ENCODE measurements at places on chromosomes 4 and X. TPM values are rescaled to one million over a fixed set of nuclear protein-coding genes. Genes with fewer than 3 reads are reported as not detected.

DNA sequence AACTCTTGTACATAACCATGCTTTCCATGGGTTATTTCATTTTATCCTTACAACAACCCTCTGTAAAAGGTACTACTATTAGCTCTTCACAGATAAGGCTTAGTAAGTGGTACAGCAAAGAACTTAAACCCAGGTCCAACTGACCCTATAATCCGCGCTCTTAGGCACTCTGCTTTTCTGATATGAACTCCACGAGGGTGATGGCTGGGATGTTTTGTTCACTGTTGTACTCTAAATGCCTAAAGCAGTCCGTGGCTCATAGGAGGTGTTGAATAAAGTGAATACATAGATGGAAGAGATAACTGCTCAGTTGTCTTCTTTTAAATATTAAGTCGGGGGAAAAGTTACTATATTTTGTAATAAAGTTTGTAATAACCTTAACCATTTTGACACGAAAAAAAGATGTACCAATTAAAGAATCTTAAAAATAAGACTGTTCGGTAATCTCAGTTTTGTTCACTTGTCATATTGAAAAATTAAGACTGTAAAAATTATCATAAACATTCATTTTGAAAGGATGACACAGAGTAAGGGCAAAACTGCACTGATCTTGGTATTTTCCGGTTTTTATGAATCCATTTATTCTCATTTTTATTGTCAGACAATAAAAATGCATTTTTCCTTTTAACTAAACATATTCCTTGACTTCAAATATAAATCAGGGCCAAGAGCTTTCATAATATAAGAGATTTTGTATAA is 166.5 kb downstream of the FBXW7 start:
- H3K4me1 ChIP-seq, result peaks cover 5% of the 10 kb centered on the region
- no peak overlapping the region for H3K4me3 ChIP-seq
- no peak overlapping the region for H3K27ac ChIP-seq
- DNase-seq, result no peak
- H3K36me3 ChIP-seq, result no peaks in the 10 kb centered on the region

DNA sequence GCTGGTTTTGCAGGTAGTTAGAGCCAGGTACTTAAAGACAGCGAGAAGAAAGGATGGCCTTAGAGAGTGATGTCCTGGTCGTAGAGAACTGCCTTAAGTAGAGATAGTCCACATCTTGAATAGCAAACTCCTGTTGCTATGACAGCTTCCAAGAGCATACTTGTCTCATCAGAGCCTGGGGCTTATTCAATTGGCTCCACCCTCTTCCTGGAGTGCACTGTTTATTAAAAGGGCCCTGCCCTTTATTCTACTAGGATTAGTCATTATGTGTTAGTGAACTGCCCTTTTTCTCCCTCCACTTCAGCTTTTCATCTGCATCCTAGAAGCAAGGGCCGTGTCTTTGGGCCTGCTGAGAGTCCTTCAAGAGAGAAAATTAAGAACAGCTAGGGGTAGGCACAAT is 94.5 kb upstream of the EOLA2 start:
- H3K27me3 ChIP-seq, result no peaks in the 10 kb centered on the region
- no peak overlapping the region for H3K4me3 ChIP-seq
- no peaks in the 10 kb centered on the region for H3K4me1 ChIP-seq
- DNase-seq, result no peak

- H3K27ac ChIP-seq, result no peak overlapping the region
- H3K4me3 ChIP-seq, result no peak overlapping the region
- H3K27me3 ChIP-seq, result no peaks in the 10 kb centered on the region
- no peak for DNase-seq
Observed at GRCh38 chr4:109820563-109820962, 5.0 kb downstream of the GAR1 start.

Gene MAGEB17
- not detected for total RNA-seq

DNA sequence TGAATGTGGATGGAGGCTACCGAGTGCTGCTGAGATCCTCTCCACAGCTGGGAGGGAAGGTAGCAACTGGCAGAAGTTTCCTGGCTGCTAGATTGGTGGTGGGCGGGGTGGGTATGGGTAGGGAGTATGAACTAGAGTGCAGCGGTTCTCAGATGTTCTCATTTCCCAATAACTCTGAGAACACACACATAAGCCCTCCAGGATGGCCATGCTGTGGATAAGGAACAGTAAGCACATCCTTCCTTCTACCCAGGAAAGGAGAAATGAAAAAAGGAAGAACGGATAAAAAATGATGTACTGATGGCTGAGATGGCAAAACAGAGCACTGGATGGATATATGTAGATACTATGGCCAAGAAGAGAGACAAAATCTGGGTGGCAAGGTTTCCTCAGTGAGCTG is 116.0 kb downstream of the ZNF827 start:
- H3K27ac ChIP-seq, result no peak overlapping the region
- H3K27me3 ChIP-seq, result no peaks in the 10 kb centered on the region
- no peak overlapping the region for H3K4me3 ChIP-seq
- DNase-seq, result no peak
- no peaks in the 10 kb centered on the region for H3K4me1 ChIP-seq

DNA sequence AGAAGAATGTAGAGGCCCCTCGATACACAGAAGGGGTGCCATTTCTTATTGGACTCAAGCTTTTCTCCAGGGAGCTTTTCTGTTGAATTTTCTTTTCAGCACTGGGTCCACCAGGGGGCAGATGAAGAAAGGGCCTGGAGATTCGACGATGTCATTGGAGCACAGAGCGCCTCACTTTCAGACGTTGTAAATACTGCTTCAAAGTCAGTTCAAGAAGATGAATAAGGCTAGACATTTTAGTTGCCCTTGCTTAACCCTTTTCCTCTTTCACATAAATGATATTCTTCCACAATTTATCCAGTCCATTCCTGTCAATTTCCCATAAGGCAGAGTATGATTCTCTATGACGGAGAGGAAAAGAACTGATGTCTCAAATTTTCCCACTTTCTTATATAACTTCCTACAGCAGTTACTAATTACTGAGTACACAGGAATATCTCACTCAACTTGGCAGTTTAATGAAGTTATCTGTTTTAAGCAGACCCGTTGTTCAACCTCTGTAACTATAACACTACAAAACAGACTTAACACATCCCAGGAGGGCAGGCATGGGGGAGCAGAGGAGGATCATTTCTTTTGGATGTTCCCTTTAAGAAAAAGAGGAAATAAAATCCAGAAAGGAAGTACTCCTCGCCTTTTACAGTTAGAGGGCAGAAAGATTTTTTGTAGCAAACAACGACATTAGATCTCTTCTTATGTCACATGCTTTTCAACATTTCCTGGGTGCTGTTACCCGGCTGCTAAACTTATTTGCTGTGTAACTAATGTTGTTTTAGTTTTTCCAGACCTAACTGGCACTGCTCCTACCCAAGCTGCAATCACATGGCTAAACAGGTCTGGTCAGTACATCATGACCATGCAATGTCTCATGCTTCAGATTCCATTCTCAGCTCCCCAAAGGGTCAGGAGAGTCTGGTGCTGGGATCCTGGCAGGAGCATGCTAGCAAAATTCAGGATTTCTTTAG is 12.2 kb upstream of the CENPU start:
- H3K36me3 ChIP-seq, result no peaks in the 10 kb centered on the region
- H3K4me3 ChIP-seq, result no peak overlapping the region
- H3K27me3 ChIP-seq, result no peaks in the 10 kb centered on the region
- H3K4me1 ChIP-seq, result peaks cover 4% of the 10 kb centered on the region
- no peak overlapping the region for H3K27ac ChIP-seq

Gene EMCN
- total RNA-seq, result not detected

Gene VEGFD
- not detected for total RNA-seq

DNA sequence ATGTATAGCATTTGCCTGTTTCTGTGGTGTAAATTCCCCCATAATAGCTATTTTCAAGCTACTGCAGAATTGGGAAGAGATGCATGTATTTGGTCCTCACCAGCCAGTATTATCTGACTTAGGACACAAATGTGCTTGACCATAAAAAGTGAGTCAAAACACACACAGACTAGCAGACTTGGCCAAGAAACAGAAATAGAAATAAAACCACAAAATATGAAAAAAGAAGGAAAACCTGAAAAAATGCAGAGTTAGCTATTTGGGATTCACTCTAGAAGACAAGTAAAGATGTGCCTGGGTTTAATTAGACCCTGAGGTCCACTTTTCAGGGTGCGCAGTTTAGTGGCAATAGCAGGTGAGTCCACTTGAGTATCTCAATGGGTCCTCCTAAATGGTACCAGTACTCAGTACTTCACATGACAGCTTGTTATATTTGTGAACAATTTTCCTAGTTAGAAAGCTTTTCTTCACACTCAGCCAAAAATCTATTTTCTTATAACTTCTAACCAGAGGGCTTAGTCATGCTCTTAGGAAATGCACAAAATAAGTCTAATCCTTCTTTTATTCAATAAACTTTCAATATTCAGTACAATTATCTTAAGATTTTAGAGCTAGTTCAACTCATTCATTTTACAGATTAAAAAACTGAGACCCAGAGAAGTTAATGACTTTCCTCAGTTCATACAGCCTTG is 108.7 kb upstream of the JADE1 start:
- no peak overlapping the region for H3K4me3 ChIP-seq
- H3K4me1 ChIP-seq, result no peaks in the 10 kb centered on the region
- no peak for DNase-seq
- H3K27ac ChIP-seq, result no peak overlapping the region
- H3K27me3 ChIP-seq, result no peaks in the 10 kb centered on the region
